ENCODE measurements at places on chromosomes 4 and X. TPM values are rescaled to one million over a fixed set of nuclear protein-coding genes. Genes with fewer than 3 reads are reported as not detected.

The MAGEB10 gene
- total RNA-seq: not detected

The SPANXC gene
- not detected for total RNA-seq

The RHOH gene
- 127 TPM for total RNA-seq

The DCAF4L1 gene
- total RNA-seq: 0.32 TPM

The CFI gene
- not detected for total RNA-seq

The ANAPC10 gene
- 25.3 TPM for total RNA-seq

The NAP1L3 gene
- total RNA-seq: 0.68 TPM

The PF4V1 gene
- not detected for total RNA-seq

The SLC10A4 gene
- 0.14 TPM for total RNA-seq

The NAAA gene
- total RNA-seq: 40.9 TPM

The AFM gene
- total RNA-seq: not detected

The TNIP3 gene
- 0.93 TPM for total RNA-seq

The PDZD4 gene
- 0.68 TPM for total RNA-seq

The GAGE1 gene
- not detected for total RNA-seq

The PITX2 gene
- not detected for total RNA-seq
